ENCODE measurements at places on chromosomes 5 and 9.
A peak's percentile ranks its signal among the peaks of the same experiment; 100 is the strongest.

DNA sequence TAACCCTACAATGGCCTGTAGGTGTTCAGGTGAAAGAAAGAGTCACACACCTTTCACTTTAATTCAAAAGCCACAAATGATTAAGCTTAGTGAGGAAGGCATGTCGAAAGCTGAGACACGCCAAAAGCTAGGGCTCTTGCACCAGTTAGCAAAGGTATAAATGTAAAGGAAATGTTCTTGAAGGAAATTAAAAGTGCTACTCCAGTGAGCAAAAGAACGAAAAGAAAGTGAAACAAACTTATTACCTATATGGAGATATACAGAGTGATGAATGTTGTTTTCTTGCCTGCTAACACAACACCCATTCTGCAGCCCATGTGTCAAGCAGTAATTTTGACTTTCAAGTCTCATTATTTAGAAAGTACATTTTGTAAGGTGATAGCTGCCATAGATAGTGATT lies 254.2 kb upstream of the SLC24A2 start:
- no peak for DNase-seq

DNA sequence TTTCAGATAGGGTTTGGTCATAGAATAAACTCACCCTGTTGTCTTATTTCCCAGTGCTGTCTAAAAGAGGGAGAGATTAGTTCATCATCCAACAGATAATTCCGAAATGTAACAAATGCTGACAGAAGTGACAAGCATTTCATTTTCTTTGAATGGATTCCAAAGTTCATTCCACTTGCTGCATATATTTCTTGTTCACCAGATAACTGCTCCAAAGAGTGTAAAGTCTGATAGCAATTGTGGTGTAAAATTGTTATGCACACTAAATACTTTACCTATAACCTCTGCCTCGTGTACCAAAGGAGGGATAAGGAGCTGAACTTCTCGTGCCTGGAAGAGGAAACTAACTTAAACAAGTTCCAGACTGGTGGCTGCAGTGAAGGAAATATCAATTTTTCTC lies 290.0 kb upstream of the ADAMTSL1 start:
- DNase-seq = no peak

DNA sequence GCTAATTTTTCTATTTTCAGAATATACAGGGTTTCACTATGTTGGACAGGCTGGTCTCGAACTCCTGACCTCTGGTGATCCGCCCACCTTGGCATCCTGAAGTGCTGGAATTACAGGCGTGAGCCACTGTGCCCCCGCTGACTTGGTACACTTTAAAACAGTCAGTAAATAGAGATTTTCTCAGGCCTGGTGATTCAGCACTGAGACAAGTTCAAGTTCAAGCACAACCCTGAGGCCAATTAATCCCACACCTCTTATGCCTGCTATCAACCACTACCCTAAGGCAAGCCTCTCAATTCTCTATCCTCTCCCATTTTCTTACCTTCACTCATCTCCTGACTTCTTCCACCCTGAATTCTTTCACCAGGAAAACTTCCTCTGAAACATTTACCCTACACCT lies 18.9 kb downstream of the MUSK start:
- DNase-seq = no peak

DNA sequence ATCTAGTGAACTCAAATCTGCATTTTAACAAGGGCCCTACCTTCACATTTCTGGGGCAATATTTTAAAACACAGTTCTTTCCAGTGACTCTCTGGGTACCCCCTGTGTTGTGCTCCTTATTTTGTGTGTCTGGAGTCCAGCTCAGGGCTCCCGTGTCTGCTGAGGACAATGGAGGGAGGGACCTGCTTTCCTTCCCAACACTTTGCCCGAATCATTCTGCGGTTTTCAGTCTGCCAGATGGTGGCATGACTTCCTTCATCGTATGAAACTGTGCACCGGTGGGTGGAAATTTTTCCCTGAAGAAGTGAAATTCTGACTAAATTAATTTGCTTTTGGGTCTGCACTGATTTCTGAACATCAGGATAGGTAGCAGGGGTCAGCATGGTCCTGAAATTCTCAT lies 153.6 kb upstream of the CD180 start:
- no peak for DNase-seq

DNA sequence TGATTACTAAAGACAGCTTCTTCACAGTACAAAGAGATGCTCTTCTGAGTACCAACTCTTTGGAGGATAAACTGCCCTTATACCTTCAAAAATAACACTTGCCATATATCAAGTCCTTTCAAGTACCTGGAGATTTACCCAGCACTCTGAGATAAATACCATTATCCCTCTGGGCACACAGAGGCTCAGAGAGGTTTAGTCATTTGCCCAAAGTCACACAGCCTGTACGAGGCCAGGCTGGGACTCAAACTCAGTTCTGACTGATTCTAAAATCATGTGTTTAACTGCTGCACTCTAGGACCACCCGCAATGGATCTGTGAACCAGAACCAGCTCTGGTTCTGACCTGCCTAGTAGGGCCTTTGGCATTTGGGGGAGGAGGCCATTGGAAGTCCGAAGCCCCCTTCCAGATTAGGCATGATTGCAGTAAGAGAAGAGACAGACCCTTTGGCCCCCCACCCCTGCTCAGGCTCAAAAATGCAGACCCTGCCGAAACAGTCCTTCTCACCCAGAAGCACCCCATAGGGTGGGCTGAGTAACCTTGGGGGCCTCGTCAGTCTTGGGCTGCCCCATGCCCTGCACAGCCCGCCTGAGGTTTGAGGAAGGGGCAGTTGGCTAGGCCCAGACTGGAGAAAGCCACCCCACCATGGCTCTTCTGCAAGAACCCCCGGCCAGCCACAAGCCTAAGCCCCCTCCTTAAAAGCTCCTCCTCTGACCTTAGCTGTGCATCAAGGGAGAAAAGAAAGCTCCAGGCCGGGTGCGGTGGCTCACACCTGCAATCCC lies 32.8 kb upstream of the IL17B start:
- no peak for DNase-seq

GRCh38 chr9:129273941-129274684 lies 96.1 kb upstream of the IER5L start:
- no peak for DNase-seq

GRCh38 chr9:129513856-129514496 lies 106.9 kb downstream of the C9orf50 start:
- no peak for DNase-seq

DNA sequence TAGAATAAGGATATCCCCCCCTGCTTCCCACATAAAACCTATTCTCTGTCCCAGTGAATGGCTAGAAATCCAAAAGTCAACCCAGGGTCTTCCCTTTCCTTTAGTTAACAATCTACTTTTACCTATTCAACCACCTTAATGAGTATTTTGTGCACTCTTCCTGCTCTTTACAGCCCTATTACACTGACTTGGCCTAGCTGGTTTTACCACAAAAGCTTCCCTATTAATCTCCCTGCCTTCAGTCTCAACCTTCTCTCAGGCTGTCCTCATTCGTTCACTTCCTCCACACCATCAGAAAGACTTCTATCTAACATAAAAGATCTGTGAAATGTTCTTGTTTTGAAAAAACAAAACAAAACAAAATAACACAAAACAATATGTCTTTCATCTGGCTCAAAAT lies 16.2 kb downstream of the CTNNAL1 start:
- DNase-seq = no peak

GRCh38 chr5:36728697-36729543 lies 122.5 kb downstream of the SLC1A3 start:
- DNase-seq = no peak

DNA sequence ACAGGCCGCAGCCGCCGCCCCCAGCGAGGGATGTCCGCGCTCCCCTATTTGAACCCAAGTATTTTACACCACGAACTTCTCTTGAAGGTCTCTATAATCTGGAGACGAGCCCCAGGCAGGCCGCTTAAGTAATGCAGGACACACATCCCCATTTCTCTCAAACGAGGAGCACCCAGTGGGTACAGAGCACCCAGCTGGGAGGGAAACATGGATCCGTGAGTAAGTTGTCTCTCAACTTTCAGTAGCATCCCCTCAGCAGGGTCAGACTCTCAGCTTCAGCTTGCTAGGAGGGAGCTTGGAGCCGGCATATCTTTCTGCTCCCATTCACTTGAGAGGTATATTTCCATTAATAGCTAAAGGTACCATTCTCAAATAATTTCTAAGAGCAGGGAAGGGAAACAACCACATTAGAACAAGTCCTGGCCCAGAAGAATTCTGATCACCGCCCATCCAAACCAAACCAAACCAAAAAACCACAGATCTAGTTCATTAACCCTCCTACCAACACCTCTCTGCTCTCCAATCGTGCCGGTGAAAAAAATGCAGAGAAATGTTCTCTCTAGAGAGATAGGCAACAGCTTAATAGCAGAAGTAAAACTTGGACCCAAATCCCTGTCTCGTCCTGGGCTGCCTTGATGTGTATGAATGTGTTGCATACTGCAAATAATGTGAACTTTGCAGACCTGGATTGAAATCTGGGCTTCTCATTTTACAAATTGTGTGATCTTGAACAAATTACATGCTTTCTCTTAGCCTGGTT lies 910 bp downstream of the TDRD7 start:
- DNase-seq = no peak

- no peak for DNase-seq
These were observed 49.2 kb upstream of the TNC start for GRCh38 chr9:115167175-115167574.

GRCh38 chr5:39486361-39486760 lies 61.6 kb upstream of the DAB2 start:
- no peak for DNase-seq

DNA sequence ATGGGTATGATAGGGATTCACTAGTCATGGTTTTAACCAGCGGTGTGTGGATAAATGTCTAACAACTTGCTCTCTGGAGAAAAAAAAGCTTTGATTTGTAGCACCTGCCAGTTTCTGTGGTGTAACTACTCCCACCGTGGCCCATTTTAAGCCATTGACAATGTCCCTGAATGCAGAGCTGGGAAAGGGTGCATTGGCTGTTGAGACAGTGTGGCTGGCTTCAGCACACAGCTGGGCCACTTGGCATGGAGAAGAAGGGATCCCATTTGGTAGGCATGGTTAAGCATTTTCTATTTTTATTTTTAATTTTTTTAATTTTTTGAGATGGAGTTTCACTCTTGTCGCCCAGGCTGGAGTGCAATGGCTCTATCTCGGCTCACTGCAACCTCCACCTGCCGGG lies 31.5 kb upstream of the SYNPO start:
- no peak for DNase-seq

DNA sequence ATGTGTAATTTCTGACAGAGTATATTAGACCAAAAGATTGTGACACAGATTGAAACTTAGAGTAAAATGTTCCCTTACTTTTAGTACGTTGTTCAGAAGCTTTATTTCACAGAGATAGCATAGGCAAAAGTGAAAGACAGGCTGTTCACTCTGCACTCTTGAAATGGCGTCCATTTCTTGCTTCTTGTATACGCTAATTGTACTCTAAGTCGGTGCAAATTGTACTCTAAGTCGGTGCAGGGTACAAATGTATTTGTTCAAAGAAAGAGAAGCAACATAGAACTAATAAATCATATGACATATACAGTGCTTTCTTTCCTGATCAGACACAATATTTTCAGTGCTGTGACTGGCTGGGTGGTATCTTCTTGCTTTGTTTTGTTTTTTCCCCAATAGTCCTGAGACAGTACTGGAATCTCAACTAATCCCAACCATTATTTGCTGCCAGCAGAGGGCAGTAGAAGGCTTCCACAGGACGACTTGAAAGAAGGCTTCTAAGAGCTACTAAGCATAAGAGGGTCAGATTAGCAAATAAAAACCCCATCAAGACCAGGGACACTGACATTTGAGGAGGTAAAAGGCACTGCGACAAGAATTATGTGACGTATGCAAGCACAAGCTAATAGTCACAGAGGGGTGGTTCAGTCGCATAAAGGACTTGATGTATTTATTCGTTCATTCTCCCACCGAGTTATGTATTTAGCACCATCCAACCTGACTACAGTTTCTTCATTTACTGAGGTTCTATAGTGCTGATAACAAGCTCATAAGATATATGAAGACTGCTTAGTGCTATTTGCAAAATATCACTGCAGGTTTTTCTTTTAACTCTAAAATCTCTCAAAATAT lies 831.8 kb downstream of the TAF11L14 start:
- peak; percentile 5 for DNase-seq

GRCh38 chr5:152953788-152954483 lies 536.5 kb upstream of the GRIA1 start:
- no peak for DNase-seq

DNA sequence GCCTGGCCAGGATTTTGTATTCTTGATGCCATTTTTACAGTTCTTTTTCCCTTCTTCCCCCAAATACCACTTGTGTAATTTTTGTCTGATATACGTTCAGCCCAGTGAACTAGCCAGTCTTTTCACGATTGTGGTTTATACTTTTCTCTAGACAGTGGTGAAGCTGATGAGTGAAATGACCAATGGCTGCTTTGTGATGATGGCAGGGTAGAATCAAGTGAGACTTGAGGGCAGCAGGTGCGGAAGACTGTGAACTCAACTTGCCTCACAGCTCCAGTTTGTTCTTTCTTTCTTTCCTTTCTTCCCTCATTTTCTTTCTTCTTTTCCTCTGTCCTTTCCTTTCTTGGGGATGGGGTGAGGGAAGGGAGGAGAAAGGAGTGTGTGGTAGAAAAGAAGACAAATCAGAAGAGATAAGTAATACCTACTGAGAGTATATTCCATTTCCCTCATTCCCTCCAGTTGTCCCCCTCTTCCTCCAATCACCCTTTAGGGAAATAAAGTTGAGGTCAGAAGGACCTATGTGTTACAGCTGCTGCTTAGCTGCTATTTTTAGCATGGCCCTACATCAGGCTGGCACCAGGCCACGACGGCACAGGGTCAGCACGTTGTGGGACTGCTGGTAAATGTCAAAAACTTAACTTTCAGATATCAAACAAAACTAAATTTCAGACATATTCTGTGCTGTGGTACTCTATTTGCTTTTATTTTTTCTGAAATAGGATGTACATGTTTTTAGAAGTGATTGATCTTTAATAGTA lies 12.3 kb downstream of the ZSWIM6 start:
- DNase-seq = no peak

- DNase-seq = no peak
These were observed 10.9 kb upstream of the ZDHHC11 start for GRCh38 chr5:861442-862366.

DNA sequence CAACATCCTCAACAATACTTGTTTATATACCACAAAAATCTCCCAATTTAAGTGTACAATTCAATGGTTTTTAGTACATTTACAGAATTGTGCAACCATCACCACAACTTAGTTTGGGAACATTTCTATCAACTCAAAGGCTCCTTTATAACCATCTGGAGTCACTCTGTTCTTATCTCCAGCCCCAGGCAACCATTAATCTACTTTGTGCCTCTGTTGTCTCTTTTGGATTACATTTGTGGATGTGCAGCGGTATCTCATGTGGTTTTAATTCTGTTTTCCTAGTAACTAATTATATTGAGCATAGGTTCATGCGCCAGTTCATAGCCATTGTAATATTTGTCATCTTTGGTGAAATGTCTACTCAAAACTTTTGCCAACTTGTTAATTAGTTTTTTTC lies 14.4 kb downstream of the ADAMTS19 start:
- DNase-seq = no peak

- no peak for DNase-seq
These were observed 146.8 kb downstream of the MUSK start for GRCh38 chr9:110815361-110815760.

- no peak for DNase-seq
These were observed 6.6 kb downstream of the LHX2 start for GRCh38 chr9:124017929-124018729.

Measured in GM06990 (cell line).